ENCODE measurements at places on chromosomes 4 and X. TPM values are rescaled to one million over a fixed set of nuclear protein-coding genes. Genes with fewer than 3 reads are reported as not detected.

XIAP gene
- polyA plus RNA-seq = 8.0 TPM

DNA sequence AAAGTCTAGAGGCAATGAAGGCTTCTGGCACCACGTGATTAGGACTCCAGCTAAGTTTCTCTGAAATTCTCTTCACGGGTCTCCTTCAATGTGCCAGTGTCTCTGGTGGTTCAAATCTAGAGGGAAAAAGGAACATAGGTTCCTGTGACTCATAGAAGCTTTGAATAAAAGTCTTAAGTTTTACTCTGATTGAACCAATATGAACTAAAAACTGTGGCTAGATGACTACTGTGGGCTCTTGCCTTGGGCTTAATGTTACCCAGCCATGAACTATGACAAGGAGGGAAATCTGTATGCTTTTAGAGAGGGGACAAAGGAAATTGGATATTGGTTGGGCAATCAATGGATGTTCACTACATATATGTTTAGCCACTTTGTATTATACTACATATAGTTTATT lies 49.9 kb upstream of the TEX13D start:
- H3K4me3 ChIP-seq = no peak overlapping the region
- DNase-seq = no peak
- no peak overlapping the region for H3K27ac ChIP-seq
- H3K36me3 ChIP-seq = no peaks in the 10 kb centered on the region

GRCh38 chrX:87403551-87403950 lies 114.1 kb upstream of the KLHL4 start:
- H3K36me3 ChIP-seq = no peaks in the 10 kb centered on the region
- no peak overlapping the region for H3K4me3 ChIP-seq
- no peak overlapping the region for H3K27ac ChIP-seq
- no peak for DNase-seq
- H3K27me3 ChIP-seq = no peaks in the 10 kb centered on the region

GRCh38 chr4:125357675-125358074 lies 42.9 kb downstream of the FAT4 start:
- no peak for DNase-seq
- no peaks in the 10 kb centered on the region for H3K4me1 ChIP-seq
- H3K36me3 ChIP-seq = no peaks in the 10 kb centered on the region
- no peak overlapping the region for H3K27ac ChIP-seq
- H3K27me3 ChIP-seq = no peaks in the 10 kb centered on the region

Data from SK-N-SH (cell line).